Stimulated activated CD8-positive, alpha-beta memory T cell treated with anti-CD3 and anti-CD28 coated beads, Interleukin-2, amount 100 ng/mL, for 1 hour (primary cell): ENCODE measurements at places on chromosomes 2 and 18.

GRCh38 chr18:4068552-4069158, 386.5 kb downstream of the DLGAP1 start:
- no peak for DNase-seq

GRCh38 chr2:46001741-46002506, 295.3 kb upstream of the EPAS1 start:
- no peak for DNase-seq

GRCh38 chr18:32468147-32468845, 2.4 kb downstream of the GAREM1 start:
- DNase-seq, result no peak

GRCh38 chr18:63365876-63366212, 1.2 kb downstream of the KDSR start:
- DNase-seq, result no peak

DNA sequence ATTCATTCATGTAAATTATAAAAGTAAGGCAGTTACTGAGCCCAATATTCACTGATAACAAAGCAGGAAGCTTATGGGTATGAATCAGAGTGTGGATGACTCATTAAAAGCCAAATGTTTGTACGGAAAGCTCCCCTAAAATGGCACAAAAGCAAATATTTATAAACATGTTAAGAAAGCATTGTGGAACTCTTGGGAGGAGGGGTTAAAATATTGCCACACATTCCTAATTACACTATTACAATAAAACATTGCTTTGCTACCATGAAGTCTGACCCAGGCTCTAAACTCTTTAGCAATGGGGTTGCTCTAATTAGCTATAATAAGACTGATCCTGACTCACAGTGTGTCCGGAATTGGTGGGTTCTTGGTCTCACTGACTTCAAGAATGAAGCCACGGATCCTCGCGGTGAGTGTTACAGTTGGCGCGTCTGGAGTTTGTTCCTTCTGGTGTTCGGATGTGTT, 110.9 kb downstream of the NAB1 start:
- no peak for DNase-seq

DNA sequence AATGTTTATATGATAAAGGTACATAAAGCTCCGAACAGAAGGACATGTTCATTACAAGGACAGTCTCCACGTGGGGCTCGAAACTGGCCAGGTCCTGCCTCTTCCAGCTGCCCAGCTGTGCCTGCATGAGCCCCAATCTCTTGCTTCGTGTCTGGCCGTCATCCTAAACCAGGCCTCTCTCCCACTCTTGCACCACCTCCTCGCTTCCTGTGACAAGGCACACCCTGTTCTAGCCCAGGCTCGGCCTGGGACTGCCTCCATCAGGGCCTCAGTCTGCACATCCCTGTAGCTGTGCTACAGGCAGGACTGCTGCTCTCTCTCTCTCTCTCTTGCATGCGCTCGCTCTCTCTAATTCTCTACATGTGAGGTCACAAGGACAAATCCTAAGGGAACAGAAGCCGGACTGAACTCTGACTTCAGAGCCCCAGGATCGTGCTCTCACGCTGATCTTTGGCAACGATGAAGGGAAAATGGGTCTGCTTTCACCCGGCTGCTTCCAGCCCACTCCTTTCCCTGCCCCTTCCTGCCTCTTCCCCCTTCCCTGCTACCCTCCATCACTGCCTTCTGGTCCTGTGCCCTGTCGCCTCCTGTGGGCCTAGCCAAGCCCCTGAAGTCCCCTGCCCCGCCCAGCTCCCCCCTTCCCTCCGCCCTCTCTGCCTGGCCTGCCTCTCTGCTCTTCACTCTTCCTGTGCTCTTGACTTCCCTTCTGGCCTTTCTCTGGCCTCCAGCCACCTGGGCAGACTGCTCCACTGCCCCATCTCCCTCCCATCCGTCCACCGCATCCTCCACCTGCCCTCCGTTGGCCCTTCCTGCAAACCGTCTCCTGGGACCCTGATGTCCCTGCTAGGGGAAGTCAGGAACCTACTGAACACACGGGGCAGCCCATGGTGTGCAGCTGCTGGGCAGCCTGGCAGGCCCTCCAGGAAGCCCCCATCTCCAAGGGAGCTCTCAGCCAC, 7.8 kb upstream of the GPR55 start:
- DNase-seq, result no peak

DNA sequence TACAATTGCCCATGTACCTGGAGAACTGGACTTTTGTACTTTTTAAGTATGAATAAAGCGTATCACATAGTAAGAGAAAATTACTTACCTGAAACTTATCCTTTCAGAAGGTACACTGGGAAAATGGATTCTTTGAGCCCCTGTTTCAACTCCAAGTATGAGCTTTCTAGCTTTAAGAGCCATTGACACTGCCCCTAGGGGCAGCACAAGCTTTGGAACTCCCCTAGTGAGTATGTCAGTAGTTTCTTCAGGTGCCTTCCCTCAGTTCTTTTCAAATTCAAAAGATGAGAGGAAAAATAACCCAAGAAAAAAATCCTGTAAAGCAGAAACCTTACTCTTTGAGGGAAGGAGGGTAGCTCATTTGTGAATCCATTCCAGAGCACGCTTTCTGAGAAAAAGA, 124.1 kb downstream of the MEMO1 start:
- DNase-seq, result no peak

- no peak for DNase-seq
Measured at GRCh38 chr2:37464067-37464466, 119.6 kb downstream of the QPCT start.

- no peak for DNase-seq
Measured at GRCh38 chr2:2708575-2709430, 377.7 kb upstream of the MYT1L start.

DNA sequence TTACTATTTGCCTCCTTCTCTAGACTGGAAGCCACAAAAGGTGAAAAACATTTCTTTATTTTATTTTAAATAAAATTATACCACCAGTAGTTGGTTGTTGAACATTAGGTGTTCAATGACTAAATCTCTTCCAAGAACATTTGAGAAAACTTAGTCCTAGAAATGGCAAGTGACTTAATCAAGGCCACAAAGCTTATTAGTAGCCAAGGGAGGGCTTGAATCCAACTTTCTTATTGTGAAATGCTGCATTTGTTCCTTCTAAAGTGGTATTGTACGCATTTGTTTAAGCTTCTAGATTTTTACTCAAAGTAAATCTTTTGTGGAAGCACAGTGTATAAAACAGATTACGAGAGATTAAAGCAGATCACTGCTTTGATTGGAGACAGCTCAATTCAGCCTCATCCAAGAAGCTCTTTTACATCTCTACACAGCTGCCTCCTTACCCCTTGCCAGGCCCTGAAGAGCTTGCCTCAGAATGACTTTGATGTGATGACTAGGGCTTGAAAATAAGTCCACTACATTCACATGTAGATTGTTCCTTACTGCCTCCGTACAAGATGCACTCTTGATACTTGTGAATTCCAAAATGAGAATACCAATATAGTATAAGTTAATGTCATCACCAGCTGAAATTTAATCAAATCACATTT, 244.8 kb downstream of the XIRP2 start:
- no peak for DNase-seq
